ENCODE measurements at places on chromosomes 2 and 18. TPM values are rescaled to one million over a fixed set of nuclear protein-coding genes. Genes with fewer than 3 reads are reported as not detected.

MATN3 gene
- 3.5 TPM for polyA plus RNA-seq

LDLRAD4 gene
- polyA plus RNA-seq = 10.3 TPM

DNA sequence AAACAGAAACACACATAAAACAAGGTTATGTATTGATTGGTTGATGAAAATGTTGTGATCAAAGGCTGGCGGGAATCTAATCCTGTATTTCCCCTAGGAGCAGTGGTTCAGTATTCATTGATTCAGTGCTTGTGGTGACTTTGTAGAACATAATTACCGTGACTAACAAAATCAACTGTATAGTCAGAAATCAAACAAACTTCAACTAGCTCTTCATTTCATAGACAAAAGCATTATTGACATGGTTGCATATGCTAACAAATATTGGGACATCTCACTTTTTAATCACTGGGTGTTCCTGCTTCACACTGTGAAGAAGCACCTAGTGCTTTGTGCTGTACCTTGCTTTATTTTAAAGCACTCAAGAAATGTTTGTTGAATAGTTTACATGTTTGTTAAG lies 41.4 kb downstream of the USP14 start:
- no peak for DNase-seq

- DNase-seq = no peak
These were observed 99.6 kb downstream of the TPGS2 start for GRCh38 chr18:36729197-36729596.

POMC gene
- polyA plus RNA-seq = 3.1 TPM

TMEM178A gene
- polyA plus RNA-seq = 91.2 TPM

DNA sequence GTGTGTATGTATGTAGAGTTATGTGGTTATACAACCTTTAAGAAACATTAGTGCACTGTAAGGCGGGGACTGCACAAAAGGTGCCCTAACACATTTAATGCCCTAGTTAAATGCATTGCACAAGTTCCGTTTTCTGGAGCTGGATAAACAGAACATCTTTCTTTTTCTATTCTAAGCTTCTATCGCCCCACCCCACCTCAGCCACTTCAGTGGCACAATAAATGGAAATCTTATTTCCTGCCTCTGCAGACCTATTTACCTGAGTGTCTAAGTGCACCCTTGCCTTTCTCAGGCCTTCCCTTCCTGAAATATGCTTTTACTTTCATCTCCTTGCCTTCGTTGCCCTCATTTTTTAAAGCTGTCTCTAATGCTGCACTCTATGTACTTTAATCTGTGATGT lies 123.5 kb downstream of the TANC1 start:
- no peak for DNase-seq

HTR2B gene
- polyA plus RNA-seq = 16.0 TPM

LIPG gene
- polyA plus RNA-seq = 44.1 TPM

PHOSPHO2 gene
- 15.2 TPM for polyA plus RNA-seq

DNA sequence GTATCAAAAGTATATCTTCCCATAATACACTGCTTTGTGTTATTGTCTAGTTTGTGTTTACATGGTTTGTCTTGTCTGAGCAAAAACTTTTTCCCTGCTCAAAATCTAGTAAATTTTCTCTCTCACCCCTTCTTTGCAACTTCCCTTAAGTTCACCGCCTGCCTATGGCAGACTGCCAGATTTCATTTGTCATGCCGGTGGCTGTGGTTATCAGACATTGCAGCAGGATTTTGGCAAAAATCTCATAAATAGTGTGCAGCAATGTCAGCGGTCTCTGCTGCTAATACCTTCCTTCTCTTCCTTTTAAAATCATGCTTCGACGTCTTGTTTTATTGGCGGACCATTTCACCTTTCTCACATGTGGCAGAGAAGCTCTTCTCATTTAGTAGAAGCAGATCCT lies 45.6 kb upstream of the TMEM178A start:
- DNase-seq = no peak

RELCH gene
- polyA plus RNA-seq = 37.4 TPM

DSG1 gene
- 0.03 TPM for polyA plus RNA-seq

DNA sequence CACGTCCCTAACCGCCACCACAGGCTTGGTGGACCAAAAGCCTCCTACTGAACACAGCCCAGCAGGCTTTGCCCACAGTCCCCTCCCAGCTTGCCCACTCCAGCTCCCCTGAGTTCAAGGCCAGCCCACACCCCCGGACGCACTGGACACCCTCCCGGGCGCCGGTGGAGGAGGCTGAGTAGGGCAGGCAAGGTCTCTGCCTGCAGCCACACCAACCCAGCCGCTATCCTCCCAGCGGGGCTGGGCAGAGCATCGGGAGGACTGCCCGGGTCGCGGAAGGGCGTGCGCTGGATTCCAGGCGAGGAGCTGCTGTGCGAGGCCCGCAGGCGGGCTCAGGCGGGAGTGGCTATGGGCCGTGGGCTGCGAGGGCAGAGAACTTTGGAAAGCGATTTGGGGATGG lies 49.5 kb downstream of the PLEKHB2 start:
- DNase-seq = no peak

- DNase-seq = no peak
These were observed 1.6 kb downstream of the EHD3 start for GRCh38 chr2:31235504-31235902.

FBLN7 gene
- 14.8 TPM for polyA plus RNA-seq

GRCh38 chr2:120307482-120307881 lies 38.5 kb upstream of the INHBB start:
- DNase-seq = no peak

GMPPA gene
- polyA plus RNA-seq = 34.1 TPM

DNA sequence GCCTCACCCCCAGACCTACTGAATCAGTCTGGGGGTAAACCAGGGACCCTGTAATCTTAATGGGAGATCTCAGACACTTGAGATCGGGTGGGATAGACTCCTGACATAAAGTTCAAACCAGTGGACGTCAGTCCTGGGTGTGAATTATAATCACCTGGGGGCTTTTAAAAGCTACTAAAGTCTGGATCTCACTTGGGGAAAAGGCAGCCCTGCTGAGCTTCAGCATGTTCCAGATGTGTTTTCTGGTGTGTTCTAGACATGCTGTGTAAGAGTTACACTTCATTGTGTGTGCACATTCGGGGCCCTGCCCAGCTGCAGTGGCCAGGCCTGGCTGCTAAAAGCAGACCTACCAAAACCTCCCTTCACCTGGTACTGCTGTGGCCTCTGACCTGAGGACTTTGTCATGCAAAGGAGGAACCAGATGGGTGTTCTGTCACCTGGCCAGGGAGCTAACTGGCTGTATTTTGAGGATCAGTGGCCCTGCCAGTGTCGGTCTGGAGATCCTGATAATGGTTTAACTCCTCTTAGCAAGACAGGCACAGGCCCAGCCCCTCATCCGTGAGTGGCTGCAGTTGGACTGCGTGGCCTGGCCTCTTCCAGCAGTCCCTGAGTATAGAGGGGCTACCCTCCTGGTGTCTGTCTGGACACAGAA lies 10.6 kb downstream of the RRM2 start:
- no peak for DNase-seq

GRCh38 chr2:181376442-181376841 lies 80.7 kb upstream of the ITGA4 start:
- DNase-seq = no peak

GRCh38 chr2:181430406-181431118 lies 26.6 kb upstream of the ITGA4 start:
- DNase-seq = no peak

DNA sequence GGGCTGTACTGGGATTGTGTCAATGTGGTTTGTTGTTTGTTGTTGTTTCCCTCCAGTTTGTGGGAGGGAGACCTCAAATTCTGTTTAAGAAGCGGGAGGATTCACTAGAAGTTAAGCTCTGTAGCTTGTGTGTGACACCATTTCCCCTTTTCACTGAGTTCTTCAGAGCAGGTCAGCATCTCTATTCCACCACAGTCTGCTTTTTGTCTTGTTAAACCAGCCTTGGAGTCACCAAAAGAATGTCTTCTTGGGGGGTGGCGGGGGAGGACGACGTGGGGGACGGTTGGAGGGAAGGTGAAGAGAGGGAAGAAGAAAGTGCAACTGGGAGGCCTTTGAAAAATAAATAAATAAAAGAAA lies 2.3 kb upstream of the BCL11A start:
- DNase-seq = no peak

DNA sequence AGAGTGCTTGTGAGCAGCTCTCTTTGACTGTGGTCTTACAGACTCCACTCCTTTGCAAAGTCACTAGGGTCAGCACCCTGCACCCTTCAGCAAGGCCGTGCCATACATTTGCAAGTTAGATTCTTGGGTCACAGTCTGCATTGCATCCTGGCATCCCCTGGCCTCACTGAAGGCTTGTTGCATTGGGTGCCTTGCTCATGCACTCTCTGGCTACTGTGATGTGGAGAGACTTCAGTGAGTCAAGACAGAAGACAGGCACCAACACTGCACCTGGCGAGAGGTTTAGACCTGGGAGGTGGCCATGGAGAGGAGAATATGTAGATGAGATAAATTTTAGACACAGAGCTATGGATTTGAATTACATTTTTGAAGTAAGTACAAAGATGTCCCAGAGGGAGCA lies 146.4 kb upstream of the COPS8 start:
- DNase-seq = no peak

DNA sequence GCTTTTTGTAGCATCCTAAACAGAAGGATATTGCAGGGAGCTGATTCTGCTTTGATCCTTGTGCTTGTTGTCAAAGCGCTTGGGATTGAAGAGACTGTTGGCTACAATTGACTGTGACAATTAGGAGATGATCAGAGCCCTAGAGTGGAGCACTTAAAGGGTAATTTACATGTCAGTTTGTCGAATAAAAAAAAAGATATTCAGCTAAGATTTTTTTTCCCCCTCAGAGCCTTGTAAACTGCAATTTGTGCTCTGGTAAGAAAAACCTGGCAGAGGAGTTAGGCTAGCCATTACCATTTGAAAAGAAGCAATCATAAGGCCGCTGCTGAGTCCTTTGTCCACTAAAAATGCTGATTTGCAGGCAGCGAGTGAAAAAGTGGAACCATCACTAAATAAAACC lies 47.8 kb upstream of the ZEB2 start:
- DNase-seq = no peak

DNA sequence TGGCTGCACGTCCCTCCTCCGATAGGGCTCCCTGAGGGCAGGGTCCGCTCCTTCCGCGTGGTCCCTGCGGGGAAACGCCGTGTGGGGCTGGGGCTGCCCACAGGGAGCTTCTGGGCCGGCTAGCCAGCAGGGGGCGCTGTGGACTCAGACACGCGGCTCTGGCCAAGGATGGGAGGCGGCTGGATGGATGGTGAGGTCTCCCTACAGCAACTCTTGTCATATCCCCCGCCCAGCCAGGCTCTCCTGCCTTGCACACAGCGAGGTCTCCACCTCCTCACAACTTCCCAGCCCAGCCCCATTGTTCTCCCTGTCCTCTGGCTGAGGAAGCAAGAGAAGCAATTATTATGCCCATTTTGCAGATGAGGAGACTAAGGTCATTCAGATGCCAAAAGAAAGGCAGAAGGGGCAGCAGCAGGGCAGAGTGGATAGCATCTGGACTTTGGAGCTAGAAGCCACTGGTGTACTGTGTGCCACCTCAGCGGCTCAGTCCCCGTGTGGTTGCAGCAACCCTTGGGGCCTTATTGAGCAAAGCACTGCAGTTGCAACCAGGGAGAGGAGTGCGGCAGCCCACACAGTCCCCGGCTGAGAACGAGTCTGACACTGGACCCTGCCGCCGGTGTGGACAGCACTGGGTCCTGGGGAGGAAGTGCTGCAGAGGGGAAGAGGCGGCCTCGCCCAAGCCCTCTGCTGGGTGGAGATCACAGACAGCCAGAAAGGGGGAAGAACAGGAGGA lies 99.0 kb downstream of the ZFP36L2 start:
- DNase-seq = no peak

- no peak for DNase-seq
These were observed 1651.8 kb downstream of the DPP10 start for GRCh38 chr2:116094196-116094595.

DNA sequence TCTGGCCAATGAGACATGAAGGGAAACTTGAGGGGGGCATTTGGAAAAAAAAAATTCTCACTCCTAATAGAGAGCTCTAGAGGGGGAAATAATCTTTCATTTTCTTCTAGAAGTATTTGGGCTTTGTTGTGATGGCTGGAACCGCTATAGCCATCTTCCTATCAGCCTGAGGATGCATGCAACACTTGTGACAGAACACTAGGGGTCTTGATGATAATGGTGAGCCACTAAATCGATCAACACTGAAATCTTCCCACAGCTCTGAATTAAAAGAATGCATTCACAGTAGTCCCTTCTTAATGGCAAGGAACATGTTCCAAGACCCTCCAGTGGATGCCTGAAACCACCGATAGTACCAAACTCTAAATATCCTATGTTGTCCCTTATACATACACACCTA lies 325.3 kb downstream of the LNPK start:
- DNase-seq = no peak

GRCh38 chr2:176502619-176503018 lies 233.4 kb downstream of the MTX2 start:
- DNase-seq = no peak

- no peak for DNase-seq
These were observed 61.9 kb downstream of the SMCHD1 start for GRCh38 chr18:2717407-2717806.

- no peak for DNase-seq
These were observed 769 bp downstream of the ALMS1 start for GRCh38 chr2:73386342-73386868.

GRCh38 chr2:157327200-157327599 lies 1.6 kb upstream of the ERMN start:
- no peak for DNase-seq

DNA sequence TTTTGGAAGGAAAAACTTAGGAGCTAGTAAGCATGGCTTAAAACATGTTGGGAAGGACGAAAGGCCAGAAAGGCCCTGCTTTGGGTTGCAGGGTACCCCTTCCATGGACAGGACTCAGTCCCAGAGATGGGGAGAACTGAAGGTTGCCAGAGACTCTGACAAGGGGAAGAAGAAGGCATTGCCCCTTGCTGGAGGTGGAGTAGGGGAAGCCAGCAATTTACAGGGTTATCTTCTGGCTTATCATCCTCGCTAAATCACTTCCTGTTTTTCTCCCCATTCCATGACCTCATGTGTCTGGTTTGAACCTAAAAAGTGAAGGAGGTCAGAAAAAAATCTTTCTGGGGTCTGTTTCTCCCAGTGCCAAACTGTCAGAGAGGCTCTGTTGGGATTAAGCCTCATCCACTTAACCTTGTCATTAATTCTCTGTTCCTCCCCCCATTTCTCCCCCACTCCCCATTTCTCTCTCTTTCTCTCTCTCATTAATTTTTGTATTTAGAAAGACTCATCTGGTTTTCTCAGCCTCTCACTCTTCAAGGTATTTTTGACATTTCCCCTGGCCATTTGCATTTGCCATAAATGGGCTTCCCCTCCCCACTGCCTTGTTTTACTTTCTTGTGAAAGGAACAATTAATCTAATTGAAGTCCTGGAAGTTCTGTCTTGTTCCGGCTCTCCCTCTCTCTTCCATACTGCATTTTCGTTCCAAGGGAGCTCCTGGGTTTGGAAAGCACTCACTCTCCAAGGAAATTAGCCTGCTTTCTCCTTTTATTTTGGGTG lies 17.4 kb downstream of the NRP2 start:
- DNase-seq = no peak

EHBP1 gene
- 50.8 TPM for polyA plus RNA-seq

GRCh38 chr2:19353721-19354050 lies 4.7 kb downstream of the OSR1 start:
- DNase-seq = no peak

EPHA4 gene
- polyA plus RNA-seq = 57.8 TPM

SERPINB7 gene
- 0.98 TPM for polyA plus RNA-seq

Data from renal cortex interstitium (tissue), 15 donors.